Stimulated activated CD8-positive, alpha-beta memory T cell treated with anti-CD3 and anti-CD28 coated beads, Interleukin-4, amount 100 ng/mL, for 1 hour (primary cell): ENCODE measurements at places on chromosomes 5 and 9.

GRCh38 chr9:36450110-36450732 lies 50.2 kb upstream of the RNF38 start:
- DNase-seq = no peak

DNA sequence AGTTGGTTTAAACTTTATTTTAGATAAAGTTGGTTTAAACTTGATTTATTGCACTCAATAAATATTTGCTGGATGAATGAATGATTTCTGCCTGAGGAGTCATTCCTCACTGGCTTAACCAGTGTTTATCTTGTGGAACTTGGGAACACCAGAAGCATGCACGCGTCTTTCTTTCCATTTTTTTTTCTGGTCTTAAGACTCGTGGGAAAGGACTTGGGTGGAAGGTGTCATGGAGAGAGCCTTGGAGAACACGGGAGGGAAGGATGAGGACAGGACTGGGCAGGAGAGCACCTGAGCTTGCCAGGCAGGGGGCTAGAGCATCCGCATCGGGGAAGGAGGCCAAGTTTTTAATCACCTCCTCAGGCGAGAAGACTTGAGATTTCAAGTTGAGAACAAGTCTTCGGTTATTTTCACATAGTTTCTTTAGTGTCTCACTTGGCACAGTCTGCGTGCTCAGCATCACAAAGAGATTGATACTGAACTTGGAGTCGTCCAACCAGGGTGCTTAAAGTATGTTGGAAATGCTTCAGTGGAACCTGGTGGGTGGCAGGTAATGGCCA lies 144.2 kb downstream of the PDZD2 start:
- no peak for DNase-seq

GRCh38 chr5:134651531-134651930 lies 2.9 kb downstream of the SEC24A start:
- DNase-seq = no peak

DNA sequence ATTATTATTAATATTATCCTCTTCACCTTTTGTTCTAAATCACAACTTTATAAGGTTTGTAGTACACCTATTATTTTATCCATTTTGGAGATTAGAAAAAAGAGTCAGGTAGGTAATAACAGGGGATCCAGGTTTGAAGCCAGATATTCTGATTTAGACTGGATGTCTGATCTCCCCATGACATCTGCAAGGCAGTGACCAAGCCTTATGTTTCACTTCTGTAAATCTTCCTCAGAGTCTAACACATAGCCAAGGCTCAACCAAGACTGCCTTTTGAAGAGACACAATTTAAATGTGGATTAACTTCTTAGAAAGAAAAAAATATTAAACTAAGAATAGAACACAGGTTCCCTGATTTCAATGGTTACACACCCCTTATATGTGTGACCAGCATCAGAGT lies 44.2 kb downstream of the CETN3 start:
- DNase-seq = no peak

DNA sequence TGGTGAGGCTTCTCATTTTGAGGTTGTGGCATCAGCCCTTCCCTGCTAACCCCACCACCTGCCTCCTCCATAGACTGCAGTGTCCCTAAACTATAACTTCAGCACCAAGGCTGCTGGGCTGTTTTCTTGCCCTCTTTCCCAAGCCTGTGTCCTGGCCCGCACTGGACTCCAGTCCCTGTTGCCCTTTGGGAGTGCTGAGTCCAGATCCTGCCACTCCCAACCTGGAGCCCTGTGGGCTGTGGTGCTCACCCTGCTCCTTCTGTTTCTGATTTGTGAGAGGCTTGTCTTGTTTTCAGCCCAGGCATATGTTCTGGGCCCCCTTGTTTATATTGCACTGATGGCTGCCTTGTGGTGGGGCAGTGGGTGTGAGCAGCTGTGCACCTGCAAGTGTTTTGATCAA lies 39.7 kb upstream of the RNU6ATAC start:
- DNase-seq = no peak

- no peak for DNase-seq
Observed at GRCh38 chr9:11966786-11967185, 726.4 kb upstream of the TYRP1 start.
